Activated CD4-positive, alpha-beta T cell treated with anti-CD3 and anti-CD28 coated beads for 24 hours (primary cell): ENCODE measurements at places on chromosomes 4 and X.
A peak's percentile ranks its signal among the peaks of the same experiment; 100 is the strongest.

- no peak for DNase-seq
These were observed 118.5 kb upstream of the ANK2 start for GRCh38 chr4:112931001-112931400.

GRCh38 chrX:80807992-80808735 lies 1.5 kb downstream of the BRWD3 start:
- peak; percentile 60 for DNase-seq

DNA sequence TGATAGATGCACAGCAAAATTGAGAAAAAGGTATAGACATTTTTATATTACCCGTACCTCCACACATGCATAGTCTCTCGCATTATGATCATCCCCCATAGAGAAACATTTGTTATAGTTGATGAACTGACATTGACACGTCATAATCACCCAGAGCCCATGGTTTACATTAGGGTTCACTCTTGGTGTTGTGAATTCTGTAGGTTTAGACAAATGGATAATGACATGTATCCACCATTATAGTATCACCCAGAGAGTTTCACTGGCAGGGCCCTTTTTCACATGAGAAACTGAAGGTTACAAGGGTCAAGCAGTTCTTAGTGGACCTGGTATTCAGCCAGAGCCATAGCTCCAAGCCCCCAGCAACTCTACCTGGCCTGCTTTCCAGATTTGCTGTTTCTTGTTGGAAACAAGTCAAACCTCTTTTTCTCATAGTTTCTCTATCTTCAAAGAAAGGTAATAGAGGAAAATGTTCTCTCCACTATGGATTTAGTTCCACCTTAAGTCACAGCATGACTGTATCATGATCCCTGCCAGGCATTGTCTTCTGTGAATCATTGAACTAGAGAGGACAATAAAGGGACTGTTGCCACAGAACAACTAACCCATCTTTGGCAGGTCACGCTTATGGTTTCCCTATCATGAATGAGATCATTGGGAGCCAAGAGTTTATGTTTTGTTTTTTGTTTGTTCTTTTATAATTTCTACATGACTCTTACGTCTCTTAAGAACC lies 64.0 kb downstream of the HHIP start:
- no peak for DNase-seq

DNA sequence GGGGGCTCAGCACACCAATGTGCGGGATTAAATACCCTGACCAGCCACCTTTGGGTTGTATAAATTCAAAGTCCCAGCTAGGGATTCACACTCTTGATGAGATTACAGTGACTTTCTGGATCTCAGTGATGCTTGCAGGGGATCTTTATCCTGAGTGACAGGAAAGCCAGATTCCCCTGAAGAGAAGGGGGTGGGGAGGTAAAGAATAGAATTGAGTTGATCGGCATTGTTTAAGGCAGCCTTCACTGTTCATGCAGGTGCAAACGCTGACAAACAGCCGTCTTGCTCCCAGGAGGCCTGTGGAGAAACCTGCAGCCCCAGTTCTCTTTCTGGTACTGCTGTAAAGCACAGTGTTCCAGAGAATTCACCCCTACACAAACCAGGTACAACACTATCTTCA lies 19.0 kb downstream of the CXXC4 start:
- no peak for DNase-seq

DNA sequence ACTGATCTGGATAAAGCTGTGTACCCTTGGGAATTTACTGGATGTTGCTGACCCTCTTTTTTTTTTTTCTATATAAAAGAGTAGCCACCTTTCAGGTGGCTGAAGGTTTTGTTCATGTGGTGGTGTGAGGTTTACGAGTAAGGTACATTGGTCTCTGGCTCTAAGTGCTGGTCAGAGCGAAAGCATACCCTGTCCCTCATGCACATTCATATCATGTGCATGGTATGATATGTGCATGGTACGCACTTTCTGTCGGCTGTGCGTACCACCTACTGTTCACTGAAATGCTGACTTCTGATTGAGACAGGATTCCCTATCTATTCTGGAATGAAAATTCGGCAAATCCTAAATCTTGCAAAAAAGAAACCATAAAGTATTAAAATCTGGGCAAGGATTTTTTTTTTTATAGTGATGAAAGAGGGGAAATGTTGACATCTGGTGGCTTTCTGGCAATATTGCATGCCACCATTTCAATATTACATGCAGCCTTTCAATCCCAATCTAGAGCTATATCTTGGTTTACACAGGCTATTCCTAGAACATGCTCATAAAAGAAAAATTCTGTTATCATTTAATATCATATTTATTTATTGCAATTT lies 32.8 kb downstream of the FAM149A start:
- no peak for DNase-seq

- DNase-seq = no peak
These were observed 92.0 kb downstream of the IRF2 start for GRCh38 chr4:184382189-184382846.

DNA sequence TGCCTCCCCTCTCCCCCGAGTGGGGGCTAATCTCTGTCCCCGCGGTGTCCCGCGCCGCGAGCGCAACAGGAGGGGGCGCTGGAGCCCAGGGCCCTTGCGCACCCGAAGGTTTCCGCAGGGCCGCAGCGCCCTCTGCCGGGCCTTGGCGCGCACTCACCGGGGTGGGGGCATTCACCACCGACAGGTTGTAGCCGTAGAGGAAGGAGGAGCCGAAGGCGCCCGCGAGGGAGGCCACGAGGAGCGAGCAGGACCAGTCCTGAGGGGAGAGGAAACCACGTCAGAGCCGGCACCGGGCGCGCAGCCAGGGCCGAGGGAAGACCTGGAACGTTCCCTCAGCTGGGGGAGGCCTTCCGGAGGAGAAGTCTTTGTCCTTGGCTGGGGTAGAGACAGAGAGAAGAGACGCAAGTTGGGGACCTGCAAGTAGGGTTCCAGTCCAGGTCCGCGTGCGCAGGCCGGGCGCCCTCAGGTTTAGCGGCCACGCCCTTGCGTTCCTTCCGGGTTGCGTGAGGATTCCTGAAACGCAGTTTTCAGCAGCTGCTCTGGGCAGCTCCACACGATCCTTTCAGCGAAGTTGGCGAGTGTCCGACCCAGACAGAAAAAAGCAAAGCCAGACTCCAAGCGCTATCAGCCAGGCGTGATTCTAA lies 2.4 kb downstream of the SLC2A9 start:
- peak; percentile 85 for DNase-seq
